ENCODE measurements at places on chromosomes 6 and 20.

GRCh38 chr6:145327586-145327985 lies 407.7 kb downstream of the EPM2A start:
- no peak for DNase-seq

- DNase-seq, result no peak
These were observed 5.5 kb downstream of the LSM14B start for GRCh38 chr20:62127799-62128198.

GRCh38 chr6:152071843-152072242 lies 264.4 kb downstream of the ESR1 start:
- DNase-seq, result no peak

DNA sequence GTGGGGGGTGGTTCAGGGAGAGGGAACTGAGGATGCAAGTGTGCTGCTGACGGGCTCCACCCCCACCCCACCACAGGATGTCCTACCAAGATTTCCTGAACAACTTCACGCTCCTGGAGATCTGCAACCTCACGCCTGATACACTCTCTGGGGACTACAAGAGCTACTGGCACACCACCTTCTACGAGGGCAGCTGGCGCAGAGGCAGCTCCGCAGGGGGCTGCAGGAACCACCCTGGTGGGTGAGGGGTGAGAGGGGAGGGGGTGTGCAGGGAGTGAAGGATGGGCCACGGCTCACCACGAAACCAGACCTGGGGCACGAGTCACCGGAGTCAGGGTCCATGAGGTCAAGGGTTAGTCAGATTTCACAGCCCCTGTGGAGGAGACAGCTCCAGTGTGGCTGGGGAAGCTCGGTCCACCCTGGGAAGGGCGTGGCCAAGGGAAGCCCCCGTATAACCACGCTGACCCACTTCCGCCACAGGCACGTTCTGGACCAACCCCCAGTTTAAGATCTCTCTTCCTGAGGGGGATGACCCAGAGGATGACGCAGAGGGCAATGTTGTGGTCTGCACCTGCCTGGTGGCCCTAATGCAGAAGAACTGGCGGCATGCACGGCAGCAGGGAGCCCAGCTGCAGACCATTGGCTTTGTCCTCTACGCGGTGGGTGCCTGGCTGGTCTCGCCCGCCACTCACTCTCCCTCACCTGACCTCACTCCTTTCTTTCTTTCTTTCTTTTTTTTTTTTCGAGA lies 18.3 kb downstream of the CAPN11 start:
- DNase-seq, result peak; percentile 53

- DNase-seq, result no peak
These were observed 70.2 kb upstream of the CD93 start for GRCh38 chr20:23156170-23156841.

DNA sequence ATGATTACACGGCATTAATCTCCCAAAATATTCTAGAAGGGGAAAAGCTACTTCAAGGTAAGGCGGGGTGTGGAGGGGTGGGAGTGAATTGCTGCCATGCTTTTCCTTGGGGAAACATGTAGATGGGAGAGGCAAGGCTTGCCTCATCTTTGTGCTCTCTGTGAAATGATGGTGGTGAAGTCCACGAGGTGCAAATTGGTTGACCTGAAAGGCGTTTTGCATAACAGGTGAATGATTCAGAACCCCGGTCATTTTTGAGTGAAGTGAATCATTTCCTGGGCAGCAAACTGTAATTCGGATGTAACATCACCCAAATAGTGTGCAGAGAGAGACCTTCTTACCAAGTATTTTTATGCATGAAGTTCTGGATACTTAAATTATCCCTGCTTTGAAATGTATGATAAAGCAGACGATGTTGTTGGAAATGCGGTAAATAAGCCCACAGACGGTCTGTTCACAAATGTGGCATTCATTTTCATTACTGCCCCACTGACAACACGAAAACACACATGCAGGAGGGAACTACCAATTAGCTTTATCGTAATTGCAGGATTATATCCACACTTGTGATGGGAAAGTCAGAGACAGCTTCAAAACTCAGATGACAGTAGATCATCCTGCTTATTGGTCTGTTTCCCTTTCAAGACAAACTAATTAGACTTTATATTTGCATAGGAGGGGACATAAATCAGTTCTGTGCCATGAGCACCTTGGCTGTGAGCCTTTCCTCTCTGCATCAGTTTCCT lies 3.0 kb downstream of the CDH4 start:
- DNase-seq, result no peak

DNA sequence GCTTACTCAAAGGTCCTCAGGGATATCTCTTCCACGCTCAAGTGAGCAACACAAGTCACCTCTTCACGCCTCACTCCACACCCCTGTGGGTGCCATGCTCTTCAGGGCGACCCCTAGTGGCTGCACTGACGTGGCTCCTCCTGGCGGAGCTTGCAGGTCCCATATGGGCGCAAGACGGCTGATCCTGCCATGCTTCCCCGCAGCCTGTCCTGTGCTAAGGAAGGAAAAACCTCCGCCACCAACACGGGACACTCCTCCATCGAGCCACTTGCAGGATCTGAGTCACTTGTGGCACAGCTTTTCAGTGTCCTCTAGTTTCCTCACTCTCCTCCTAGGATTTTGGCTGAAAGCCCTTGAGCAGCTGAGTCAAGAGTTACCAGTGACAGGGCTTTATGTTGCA lies 90.7 kb downstream of the KHDC1L start:
- no peak for DNase-seq

GRCh38 chr6:15977050-15977449 lies 151.8 kb upstream of the MYLIP start:
- no peak for DNase-seq

DNA sequence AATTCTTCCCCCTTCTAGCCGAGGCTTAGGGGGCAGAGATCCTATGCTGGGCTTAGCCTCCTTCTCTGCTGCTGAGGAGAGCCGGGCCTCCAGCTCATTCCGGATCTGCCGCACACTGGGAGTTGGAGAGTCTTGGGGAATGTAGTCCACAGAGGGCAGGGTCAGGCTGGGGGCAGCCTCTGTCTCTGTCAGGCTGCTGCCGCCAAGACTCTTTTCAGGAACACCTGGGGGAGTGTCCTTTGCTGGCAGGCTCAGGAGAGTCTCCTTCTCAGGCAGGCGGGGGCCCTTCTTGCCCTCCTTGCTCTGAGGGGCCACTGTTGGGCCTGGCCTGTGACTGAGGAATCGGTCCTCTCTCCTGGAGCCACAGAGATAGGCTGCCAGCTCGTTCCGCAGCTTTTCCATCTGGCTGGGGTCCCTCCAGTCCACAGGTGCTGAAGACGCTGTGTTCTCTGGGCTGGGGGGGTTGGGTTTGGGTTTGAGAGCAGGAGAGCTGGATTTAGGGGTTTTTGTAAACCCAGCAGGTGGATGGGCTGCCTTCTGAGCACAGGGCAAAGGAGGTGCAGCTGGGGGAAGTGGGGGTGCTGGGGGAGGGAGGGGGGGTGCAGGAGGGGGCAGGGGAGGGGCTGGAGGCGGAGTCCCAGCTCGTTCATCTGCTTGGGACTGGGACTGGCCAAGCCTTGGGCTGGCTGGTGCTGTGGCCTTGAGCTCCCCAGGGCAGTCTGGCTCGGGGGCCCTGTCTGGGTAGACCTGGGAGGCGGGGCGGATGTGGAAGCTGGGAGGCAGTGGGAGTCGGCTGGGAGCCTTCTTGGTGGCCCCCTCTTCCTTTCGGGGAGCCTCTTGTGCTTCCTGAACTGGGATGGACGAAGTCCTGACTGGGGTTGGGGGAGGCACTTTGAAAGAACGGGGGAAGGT lies 36.1 kb downstream of the C6orf132 start:
- no peak for DNase-seq

DNA sequence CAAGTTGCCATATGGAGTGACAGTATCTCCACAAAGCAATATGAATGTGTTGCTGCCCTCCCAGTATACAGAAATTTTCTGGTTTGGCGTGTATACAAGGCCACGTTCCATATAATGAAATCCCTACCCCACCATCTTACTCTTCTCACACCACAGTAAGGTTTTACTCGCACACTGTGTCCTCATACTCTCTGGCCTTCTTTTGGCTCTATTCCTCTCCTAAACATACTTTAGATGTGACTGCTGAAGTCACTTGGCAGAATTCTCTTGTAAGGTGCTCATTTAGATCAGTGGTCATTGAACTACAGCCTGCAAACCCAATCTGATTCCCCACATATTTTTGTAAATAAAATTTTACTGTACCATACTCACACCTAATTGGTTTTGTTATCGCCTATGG lies 123.2 kb downstream of the RFPL4B start:
- no peak for DNase-seq

DNA sequence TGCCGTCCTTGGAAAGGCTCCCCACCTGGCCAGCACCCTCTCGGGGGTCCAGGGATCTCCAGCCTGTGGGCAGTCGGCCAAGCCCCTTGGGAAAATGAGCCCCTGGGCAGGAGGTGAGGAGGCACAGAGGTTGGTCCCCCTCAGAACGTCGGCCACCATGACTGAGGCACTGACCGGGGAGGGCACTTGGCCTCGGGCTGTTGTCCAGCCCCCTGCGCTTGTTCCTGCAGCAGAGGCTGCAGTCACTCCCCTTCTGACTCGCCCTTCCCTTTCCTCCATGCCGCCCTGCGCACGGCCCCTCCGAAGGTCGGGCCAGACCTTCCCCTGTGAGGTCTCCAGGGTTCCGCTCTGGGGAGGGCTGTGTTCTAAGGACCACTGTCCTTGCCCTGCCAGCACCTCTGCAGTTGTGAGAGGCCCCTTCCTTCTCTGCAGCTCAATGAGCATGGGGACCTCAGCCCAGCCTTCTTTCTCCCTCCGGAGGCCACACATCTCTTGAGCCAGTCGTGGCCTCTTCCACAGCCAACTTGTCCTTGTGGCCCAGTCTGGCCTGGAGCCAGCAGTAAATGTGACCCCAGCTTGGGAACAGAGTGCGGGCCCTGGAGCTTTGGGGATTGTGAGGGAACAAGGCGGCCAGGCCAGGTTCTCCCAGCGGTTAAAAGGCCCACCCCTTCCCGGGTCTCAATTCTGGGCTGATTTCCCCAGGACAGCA lies 195.5 kb downstream of the DLL1 start:
- DNase-seq, result no peak

- no peak for DNase-seq
These were observed 868 bp upstream of the SLC2A4RG start for GRCh38 chr20:63738687-63739129.

DNA sequence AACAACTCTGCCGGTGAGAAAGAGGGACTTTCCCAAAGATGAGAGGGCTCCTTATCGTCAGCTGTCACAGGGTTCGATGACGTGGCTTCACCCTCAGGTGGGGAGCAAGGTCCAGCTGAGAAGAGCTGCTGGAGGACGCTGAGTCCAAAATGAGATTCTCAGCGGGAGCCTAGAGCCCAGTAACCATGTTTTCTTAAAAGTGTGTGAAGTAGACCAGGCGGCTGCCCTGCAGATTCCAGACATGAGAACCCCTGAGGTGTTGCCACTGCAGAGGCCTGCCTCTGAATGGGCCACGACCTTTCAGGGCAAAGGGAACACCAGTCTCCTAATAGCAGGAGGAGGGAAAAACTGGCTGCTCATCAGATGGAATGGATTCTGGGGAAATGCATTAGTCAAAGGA lies 375.1 kb downstream of the BTBD9 start:
- DNase-seq, result no peak

DNA sequence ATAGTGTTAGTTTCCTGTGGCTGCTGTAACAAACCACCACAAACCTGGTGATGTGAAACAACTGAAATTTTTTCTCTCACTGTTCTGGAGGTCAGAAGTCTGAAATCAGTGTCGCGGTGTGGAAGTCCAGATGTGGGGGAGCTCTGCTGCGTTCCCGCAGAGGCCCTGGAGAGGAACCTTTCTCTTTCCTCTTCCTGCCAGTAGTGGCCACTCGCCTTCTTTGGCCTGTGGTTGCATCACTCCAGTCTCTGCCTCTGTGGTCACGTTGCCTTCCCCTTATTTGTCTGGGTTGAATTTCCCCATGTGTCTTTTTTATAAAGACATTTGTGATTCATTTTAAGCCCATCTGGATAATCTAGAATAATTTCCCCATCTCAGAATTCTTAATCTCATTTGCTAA lies 295.5 kb upstream of the FLRT3 start:
- no peak for DNase-seq

- no peak for DNase-seq
These were observed 42.3 kb downstream of the KIF13A start for GRCh38 chr6:17945111-17945510.

DNA sequence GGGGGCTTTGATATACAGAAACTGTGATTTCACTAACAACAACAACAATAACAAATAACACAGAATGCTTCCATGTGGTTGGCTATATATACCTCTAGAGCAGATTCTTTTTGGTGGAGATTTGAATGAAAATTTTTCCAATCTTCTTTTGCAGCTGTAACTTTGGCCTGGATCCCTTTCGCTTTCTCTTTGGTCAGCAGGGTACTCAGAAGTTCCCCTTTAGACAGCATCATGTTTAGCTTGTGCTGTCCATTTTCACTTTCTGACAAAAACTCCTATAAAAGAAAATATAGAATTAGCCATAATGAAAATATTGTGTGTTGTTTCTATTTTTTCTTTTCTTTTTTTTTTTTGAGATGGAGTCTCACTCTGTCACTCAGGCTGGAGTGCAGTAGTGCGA lies 264.2 kb downstream of the SYNE1 start:
- no peak for DNase-seq

GRCh38 chr6:168867247-168868102 lies 386.2 kb downstream of the THBS2 start:
- no peak for DNase-seq

- no peak for DNase-seq
These were observed 539 bp downstream of the TMEM200A start for GRCh38 chr6:130366107-130367005.

DNA sequence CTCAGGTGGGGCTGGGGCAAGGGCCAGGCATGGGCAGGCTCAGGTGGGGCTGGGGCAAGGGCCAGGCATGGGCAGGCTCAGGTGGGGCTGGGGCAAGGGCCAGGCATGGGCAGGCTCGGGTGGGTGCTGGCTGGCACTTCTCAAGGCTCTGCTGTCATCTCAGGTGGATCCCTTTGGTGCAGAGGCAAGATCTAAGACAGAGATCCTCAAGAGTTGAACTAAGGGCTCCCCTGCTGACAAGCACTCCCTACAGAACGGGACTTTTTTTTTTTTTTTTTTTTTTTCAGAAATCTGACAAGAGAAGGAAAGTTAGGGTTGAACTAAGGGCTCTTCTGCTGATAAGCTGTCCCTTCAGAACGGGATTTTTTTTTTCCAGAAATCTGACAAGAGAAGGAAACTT lies 24.9 kb downstream of the MMP24OS start:
- no peak for DNase-seq

DNA sequence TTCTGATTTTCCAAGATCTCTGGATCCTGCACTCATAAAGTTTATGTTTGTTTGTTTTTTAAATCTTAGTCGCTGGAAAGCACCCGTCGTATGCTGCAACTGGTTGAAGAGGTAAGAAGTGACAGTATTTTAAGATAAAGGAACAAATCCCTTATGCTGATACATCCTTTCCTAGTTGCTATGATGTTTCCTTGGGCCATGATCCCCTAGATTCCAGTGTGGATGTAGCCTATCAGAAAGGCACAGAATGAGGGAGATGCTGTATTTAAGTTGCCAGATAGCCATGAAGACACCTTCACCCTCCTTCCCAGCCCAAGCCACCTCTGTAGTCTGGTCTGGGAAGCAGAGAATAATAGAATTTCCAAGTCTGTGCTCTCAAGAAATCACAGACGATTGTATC lies 59.0 kb downstream of the SNAP25 start:
- no peak for DNase-seq

Data from GM12891 (cell line).